ENCODE measurements at places on chromosomes 11 and 22.

GRCh38 chr22:24532075-24532474, 22.9 kb downstream of the GUCD1 start:
- DNase-seq: no peak

- DNase-seq: no peak
These were observed 45.4 kb downstream of the TIMP3 start for GRCh38 chr22:32846780-32847491.

- peak; percentile 76 for DNase-seq
These were observed 153.9 kb downstream of the TEAD1 start for GRCh38 chr11:12827929-12828812.

DNA sequence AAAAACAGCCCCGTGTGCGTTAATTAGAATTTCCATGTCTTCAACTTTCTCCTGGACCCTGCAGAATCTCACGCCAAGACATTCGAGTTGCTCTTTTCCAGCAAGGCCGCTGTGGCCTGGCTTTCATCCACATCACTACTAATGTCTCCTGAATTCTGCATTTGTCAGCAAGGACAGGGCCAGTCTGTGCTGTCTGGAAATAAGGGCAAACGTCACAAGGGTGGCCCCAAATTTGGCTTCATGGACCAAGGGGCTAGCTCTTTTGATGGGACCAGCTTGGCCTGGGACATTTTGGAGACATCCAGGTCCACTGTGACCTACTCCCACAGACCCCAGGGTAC, 33.4 kb downstream of the KCNQ1OT1 start:
- DNase-seq: peak; percentile 6

DNA sequence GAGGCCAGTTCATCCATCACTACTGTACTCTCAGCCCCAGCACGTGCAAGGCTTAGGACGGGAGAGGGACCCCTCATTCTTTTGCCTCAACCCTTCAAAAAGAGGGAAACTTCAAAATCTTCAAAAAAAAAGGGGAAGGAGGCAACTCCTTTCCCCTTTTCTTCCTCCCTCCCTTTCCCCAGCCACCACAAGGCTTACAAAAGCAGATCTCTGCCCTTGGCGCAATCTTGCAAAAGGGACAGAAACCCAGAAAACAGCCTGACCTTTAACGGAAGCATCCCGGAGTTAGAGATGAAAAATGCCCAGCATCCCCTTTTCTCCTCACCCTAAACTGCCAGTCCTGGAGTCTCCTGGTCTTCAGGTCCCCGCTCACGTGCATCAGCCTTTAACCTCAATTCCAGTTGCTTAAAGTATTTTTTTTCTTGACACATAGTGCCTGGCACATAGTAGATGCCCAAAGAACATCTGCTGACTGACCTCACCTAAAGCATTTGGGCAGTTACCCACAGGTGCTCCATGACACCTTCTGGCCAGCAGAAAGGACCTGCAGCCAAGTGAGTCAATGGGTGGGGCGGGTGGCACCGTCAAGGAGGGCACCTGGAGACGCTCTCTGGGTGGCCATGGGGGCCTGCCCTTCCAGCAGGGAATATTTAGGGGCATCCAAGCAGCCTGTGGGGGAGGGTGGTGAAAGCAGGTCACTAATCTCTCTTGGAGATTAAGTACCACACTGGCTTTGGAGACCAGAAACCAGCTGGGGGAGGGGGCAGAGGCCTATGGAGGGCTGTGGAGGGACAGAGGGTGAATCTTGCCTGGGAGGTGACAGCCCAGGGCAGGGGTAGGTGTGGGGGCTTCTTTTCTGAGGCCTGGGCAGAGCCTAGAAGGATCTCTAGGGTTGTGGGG, 16.3 kb downstream of the NECTIN1 start:
- DNase-seq: no peak

DNA sequence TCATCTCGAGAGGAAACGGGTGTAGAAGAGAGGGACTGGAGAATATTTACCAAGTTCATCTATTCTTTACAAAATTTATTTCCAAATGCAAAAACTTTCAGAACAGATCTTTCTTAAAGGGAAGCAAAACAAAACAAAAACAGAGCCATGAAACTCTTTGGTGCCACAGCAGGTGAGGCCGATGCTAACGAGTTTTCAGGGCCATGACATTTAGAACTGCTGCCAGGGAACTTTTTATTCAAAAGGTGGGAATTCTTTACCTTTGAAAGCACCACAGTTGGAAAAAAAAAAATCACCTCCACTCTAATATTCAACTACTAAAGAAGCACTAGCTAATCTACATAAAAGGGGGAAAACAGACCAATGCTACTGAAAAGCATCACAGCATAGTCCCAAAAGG, 230.1 kb downstream of the DCDC1 start:
- DNase-seq: no peak

GRCh38 chr11:12415342-12415966, 38.1 kb downstream of the PARVA start:
- no peak for DNase-seq

DNA sequence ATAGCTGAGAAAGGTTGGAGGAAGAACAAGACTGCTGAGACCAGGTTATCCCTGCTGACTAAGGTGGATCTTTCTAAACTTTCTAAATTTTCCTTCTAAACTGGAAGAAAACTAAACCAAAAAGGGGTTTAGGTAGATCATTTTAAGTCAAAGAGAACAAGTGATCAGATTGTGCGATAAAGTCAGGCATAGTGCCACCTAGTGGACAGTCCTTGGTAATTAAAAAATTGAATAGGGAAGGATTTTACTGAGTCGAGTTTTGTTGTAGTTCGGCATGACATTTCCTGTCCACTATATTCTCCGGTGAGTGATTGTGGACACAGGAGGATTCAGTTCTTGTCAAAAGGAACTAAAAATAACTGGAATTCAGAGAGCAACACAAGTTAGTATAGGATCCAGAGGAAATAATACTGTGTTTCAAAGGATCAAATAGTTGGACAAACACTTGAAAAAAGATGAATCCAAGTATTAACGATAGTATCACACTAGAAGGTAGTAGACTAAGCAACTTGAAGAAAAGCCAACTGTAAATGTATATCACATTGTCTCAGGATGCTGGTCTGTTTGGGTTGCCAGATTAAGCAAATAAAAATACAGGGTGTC, 1236.4 kb downstream of the FAM181B start:
- no peak for DNase-seq

DNA sequence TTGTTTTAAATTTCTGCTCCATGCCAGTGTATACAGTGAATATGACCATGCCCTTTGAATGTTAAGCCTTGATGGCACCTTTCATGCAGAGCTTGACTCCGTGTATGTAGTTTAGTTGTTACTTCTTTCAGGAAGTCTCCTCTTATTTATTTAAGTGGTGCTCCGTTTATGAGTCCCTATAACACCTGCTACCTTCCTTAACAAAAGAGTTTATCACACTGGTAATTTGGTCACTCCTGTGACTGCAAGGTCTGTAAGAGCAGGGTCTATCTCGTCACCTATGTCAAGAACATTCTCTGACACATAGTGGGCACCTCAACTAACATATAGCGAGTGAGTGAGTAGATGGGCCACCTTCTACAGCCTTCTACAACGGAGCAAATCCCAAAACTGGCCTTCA, 152.5 kb downstream of the CCDC34 start:
- DNase-seq: no peak

GRCh38 chr11:115705200-115705599, 201.0 kb upstream of the CADM1 start:
- DNase-seq: no peak

DNA sequence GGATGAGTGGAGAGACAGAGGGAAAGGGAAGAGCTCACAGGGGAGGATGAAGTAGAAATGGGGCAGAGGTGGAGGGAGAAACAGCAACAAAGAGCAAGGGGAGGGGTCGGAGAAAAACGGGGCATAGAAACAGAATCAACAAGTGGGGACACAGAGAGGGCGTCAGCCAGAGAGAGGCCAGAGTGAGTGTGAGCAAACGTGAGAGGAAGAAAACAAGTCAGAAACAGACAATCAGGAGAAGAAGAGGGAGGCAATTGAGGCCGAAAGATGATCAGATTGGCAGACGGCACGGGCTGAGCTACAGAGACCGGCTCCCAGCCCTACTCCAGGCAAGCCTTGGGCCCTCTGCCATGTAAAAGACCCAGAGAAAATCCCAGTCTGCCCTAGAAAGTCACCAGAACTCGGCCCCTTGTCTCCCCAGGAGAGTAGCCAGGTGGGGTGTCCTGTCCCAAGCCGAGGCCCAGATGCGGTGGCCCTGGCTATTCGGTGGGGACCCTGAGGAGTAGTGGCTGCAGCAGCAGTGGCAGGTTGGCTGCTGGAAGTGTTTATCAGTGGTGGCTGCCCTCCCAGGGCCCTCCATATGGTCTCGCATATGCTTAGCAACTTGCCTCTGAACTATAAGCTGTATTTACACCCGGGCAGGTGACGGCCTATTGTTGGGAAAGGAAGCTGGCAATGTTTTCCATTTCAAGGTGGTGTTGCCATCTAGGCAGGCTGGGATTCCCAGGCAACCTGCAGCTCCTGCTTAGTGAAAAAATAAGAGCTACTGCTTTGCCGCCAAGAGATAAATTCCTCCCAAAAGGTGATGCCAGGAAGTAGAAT, 14.8 kb upstream of the TSPAN18 start:
- no peak for DNase-seq

- no peak for DNase-seq
These were observed 40.2 kb upstream of the PRAME start for GRCh38 chr22:22599248-22599647.

GRCh38 chr11:62108971-62109404, 14.8 kb upstream of the INCENP start:
- no peak for DNase-seq

DNA sequence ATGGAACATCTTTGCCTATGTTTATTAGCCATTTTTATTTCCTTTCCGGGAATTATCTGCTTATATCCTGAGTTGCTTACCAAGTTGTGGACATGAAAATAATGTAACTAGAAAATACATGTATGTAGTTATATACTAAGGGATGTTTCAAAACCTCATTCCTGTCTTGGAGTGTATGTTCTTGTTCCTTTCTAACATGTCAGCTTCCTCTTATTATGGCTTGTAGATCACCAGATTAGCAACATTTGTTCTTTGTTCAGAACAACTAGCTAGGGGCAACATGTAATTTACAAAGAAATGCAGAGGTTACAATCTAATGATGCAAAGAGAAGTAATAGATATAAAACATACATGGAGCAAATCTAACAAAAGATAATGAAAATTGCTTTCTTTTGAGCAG, 13.1 kb upstream of the TMEM123 start:
- DNase-seq: no peak

- DNase-seq: no peak
These were observed 163.4 kb downstream of the ADAMTS15 start for GRCh38 chr11:130611791-130612251.

DNA sequence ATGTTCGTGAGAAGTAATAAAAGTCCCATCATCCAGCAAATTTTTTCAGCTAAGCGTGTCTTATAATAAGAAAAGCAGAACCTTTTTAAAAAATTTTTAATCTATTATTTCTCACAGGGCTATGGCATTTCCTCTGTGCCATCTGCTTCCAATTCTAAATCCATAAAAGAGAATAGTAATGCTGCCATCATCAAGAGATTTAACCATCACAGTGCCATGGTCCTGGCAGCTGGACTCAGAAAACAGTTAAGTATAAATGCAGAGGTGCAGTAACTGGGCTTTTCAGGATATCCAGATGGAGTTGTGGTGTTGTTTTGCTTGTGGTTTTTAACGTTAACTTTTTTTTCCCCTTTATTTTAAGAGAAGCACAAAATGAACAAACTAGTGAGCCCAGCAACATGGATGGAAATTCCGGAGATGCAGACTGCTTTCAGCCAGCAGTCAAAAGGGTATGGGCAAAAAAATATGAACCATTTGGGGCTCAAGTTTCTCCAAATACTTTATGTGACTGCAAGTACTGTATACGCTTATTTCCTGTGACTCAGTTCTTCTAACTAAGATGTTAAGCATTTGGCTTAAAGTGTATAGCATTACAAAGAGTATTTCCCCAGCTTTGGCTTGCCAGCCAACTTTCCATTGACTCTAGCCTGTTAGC, 25.2 kb downstream of the GTF2H1 start:
- DNase-seq: no peak

GRCh38 chr11:74466916-74467885, at the start of gene KCNE3:
Gene KCNE3 (minus strand): TSS chr11:74467549. CDS start chr11:74457563, 9,986 bp downstream.
- DNase-seq: peak; percentile 72

DNA sequence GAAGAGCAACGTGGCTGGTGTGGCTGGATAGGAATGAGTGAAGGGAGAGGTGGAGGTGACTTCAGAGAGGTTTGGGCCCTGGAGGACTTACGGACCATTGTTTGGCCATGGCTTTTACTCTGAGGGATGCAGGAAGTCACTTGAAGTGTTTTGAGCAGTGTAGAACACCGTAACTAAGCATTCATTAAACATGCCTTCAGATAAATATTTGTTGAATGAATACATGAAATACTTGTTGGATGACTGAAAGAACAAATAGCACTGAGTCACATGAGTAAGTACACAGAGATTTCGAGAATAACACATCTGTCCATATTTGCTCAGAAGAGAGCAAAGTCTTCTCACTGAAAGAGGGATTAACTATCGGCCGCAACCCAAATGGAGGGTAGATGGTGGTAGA, 182.7 kb upstream of the SNX19 start:
- DNase-seq: no peak

GRCh38 chr11:44634401-44635281, 69.2 kb downstream of the CD82 start:
- peak; percentile 94 for DNase-seq

DNA sequence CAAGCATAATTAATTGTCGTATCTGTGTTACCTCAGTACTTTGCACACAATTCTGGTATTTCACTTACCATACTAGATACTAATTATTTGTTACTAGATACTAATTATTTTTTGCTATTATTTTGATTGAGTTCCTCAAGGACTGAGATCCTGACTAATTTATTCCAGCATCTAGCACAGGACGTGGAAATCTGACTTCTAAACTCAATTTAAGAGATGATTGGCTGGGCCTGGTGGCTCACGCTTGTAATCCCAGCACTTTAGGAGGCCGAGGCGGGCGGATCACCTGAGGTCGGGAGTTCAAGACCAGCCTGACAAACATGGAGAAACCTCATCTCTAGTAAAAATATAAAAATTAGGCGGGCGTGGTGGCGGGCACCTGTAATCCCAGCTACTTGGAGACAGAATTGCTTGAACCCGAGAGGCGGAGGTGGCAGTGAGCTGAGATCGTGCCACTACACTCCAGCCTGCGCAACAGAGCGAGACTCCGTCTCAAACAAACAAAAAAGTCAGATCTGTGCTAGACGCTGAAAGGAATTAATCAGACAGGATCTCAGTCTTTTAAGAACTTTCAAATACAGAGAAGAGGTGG, 527 bp upstream of the MRPL48 start:
- no peak for DNase-seq

All from kidney (tissue), 22 donors.